GM13976 (cell line): ENCODE measurements at places on chromosomes 4 and X.

GRCh38 chrX:9539605-9540387 is 74.9 kb downstream of the TBL1X start:
- no peak for DNase-seq

GRCh38 chrX:24493740-24494581 is 28.9 kb downstream of the PDK3 start:
- DNase-seq: no peak

DNA sequence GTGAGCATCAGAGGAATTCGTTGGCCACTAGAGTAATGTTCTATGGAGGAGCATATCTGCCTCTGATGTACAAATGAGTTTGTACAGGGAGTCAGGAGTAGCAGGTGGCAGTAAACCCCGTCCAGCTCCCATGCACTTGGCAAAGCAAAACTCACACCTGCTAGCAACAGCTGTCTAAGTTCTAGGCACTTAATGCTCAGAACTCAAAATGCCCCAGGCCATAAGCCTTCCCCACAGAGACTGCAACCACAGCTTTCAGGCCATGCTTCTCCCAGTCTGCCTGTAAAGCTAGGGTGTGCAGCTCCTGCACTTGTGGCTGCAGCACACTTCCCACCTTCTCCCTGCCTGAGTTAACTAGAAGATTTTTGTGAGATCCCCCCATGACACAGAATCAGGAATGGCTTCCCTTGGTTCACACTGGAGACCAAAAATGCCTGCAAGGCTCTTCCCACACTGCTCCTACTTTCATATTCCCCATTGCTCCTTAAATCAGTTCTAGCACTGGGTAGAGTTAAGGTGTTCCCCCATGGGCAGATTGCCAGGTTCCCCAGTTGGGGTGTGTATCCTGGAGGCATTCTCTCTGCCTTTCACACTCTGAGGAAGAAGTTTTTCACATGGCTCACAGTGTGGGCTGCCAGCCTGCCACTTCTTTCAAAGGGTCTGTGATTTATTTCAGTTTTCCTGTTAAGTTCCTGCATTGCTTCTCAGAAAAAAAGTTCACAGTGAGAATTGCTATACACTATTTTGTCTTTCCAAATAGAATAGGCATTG is 189.9 kb downstream of the STPG2 start:
- DNase-seq: no peak

DNA sequence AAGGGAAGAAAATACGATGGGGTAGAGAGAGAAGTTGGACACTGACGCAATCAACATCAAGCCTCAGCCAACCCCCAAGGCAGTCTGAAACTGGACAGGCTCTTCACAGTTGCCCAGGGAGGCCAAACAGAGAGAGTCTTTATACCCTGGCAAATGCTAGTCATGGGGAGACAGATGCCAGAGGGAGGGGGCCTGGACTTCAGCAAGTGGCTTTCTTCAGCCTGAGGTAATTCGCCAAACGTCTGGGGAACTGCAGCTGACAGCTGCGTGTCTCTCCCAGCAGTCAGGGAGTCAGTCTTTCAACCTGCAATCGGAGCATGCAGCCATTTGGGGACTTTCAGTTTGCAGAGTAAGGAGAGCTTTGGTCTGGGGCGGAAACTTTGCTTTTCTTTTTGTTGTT is 521.6 kb downstream of the TRIML1 start:
- no peak for DNase-seq

DNA sequence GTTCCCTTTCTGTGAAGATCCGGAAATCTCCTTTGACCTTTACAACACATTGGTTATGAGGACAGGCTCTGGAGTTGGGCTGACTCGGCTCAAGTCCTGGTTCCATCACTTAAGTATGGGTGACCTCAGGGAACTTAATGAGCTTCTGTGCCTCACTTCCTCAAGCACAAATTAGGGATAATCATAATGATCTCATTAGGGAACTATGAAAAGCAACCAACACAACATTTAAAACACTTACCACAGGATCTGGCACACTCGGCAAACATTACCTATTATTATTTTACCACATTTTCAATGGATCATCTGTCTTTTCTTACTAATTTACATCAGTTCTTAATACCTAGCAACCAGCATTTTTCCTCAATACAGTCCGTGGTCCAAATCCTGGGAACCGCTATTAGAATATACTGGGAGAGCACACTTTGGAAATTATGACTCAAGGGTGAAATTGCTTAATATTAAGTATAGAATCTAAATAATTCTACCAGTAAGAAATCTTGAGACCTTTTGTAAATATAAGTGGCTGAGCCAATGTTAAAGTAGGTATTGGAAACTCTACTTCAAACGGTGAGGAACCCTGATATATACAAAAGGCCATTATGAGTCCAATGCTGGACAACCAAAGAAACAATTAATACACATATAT is 19.6 kb downstream of the ADGRA3 start:
- DNase-seq: no peak

DNA sequence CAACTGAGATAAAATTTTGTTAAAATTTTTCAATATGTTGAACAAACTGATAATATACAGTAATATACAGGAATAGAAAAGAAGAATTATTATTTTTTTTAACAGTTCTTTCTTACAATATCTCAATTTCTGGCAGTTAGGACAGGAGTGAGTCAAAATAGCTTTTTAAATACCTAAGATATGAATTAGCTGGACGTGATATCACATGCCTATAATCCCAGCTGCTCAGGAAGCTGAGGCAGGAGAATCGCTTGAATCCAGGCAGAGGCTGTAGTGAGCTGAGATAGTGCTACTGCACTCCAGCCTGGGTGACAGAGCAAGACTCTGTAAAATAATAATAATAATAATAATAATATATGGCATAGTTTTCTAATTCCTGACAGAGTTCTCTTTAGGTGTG is 1039.3 kb downstream of the STPG2 start:
- no peak for DNase-seq

- DNase-seq: no peak
These were observed 662.8 kb downstream of the TLL1 start for GRCh38 chr4:166535865-166536264.

DNA sequence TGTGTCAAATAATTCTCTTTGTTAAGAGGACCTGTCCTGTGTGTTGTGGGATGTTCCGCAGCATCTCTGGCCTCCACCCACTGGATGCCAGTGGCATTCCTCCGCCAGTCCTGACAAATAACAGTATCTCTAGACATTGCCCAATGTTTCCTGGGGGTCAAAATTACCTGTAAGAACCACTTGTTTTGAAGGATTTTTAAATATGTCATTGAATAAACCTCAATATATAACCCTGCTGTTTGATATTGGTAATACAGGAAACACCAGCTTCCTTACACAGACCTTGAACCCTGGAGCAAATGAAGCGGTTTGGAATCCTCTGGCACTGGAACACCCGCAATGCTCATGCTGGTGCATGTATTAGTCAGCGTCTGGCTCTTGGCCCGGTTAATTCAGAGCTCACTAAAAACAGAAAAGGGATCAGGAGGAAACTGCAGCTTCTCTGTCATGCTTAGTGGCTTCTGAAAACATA is 101.3 kb downstream of the TBL1X start:
- DNase-seq: no peak

- DNase-seq: no peak
These were observed 153.4 kb upstream of the ARSJ start for GRCh38 chr4:114132830-114133229.

GRCh38 chrX:149462849-149463248 is 42.3 kb downstream of the IDS start:
- no peak for DNase-seq

DNA sequence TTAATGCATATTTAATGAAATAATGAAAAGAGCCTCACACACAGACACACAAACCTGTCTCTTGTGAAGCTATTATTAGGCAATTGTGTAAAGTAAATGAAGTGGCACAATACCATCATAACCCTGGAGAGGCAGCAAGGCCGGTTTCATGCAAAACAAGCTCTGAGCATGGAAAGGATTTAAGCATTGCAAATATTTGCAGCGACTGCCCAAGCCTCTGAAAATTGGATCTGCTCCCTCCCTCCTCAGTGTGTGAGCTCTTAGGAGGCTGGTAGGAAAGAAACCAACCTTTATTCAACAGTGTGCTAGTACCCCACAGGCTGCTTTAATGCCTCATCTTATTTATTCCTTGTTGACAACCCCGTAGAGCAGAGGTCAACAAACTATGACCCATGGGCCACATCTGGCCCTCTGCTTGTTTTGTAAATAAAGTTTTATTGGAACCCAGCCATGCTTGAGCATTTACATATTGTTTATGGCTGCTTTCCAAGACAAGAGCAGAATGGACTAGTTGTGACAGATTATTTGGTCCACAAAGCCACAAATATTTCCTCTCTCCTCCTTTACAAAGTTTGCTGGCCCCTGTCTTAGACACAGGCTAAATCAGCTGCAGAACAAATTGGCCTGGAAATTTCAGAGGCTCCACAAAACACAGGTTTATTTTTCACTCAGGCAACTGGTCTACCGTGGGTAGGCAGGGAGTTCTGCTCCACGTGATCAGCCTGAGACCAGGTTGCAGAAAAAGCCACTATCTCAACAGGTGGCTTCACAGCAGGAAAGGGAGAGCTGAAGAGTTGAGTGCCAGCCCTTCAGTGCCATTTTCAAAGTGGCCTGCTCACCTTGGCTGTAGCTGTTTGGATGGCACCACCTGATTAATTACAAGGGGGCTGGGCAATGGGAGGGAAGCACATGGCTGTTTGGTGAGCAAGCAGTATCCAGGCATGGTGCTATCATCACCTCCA is 16.8 kb downstream of the RS1 start:
- DNase-seq: no peak

- DNase-seq: peak; percentile 8
These were observed 5.1 kb downstream of the IL3RA start for GRCh38 chrX:1341545-1342184.

DNA sequence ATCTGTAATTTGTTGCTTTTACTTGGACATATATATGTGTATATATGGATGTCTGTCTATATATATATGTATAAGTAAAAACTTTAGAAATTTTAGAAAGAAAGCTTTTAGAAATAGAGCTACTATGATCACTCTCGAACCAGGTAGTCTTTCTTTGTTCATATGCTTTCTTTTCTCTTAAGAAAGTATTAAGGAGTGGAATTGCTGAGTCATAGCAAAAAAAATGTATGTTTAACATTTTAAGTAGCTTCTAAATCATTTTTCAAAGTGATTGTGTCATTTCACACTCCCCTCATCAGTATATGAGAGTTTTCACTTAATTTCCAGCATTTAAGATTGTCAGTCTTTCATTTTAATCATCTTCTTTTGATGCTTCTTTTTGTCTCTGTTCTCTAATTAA is 447.9 kb upstream of the TECRL start:
- DNase-seq: no peak

GRCh38 chr4:182644683-182645050 is 272.5 kb downstream of the DCTD start:
- DNase-seq: no peak
